ENCODE measurements at places on chromosomes 7 and 10. TPM values are rescaled to one million over a fixed set of nuclear protein-coding genes. Genes with fewer than 3 reads are reported as not detected.

DDC gene
- 3.8 TPM for total RNA-seq

DPY19L1 gene
- 12.3 TPM for total RNA-seq

SYNPO2L gene
- 0.42 TPM for total RNA-seq

BMPER gene
- total RNA-seq, result 16.2 TPM

MLXIPL gene
- total RNA-seq, result 0.86 TPM
